ENCODE measurements at places on chromosomes 12 and 14.

GRCh38 chr12:104458694-104459367, 2.1 kb downstream of the CHST11 start:
- DNase-seq: no peak

GRCh38 chr14:101254805-101255764, 306.2 kb upstream of the DIO3 start:
- no peak for DNase-seq

GRCh38 chr12:93027041-93027440, 97.9 kb upstream of the EEA1 start:
- DNase-seq: no peak

- DNase-seq: no peak
Measured at GRCh38 chr12:70664465-70664881, 27.2 kb upstream of the PTPRB start.

DNA sequence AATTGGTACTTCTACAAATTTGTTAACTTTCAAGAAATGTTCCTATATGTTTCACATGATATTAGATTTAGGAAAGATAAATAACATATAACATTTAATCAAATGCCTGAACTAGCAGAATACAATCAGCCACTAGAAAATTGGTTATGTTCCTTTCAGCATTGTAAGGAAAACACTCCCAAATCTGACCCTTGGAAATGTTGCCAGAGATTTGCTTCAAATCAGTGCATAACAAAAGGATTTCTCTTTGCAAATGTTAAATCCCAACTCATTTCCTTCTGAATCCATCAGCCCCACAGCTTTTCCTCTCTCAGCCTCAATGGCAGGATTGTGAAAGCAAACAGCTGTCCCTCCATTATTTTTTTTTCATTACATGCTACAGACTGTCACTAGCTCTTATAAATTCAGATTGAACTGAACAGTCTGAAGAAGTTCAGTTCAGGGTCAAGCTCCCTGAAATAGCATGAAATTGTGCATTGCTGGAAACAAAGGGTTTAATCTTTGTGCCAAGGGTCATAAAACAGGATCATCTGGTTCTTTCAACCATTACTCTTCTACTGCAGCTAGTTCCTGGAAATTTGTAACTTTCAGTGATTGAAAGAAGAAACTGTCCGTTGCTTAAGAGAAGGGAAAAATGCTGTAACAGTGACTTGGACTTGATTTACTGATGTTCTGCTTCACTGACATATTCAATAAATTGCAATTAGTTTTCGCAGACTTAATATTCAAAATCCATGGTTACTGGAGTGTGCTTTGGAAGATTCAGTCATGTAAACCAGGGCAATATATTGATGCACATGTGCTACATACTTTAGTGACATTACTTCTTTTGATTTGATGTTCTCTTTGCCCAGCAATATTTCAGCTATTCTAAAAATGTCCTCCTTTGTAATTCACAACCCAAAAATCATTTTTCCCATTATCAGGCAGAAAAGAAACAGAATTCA, 246.4 kb downstream of the RPL10L start:
- DNase-seq: no peak

DNA sequence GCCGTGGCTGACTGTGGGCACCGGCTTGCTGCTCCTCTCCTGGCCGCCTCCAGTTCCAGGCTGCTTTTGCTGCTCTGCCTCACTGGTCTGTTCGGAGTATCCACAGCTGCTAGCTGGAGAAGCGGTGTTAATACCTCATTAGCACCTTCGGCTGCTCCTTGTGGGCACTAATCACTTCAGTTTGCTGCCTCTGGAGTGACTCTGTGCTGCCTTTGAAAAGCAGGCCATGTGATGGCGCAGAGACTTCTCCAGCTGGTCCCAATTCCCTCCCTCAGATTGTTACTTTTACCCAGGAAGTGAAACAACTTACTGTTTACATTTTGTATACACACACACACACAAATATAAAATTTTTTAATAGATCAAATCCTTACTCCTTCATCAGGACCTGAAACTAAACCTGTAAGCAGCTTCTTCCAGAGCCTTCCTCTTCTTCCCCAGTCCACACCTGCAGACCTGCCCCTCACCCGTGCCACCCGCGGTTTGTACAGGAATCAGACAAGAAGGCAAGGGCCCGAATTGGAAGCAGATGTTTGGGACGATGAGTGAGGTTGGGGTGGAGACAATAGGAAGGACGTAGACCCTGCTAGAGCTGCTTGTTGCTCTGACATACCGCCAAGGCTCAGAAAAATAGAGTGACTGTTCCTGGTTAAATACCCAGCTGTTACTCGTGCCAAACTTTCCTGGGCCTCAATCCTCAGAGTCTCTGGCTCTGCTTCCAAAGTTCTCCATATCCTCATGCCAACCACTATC, 41.5 kb upstream of the LTBP2 start:
- no peak for DNase-seq

DNA sequence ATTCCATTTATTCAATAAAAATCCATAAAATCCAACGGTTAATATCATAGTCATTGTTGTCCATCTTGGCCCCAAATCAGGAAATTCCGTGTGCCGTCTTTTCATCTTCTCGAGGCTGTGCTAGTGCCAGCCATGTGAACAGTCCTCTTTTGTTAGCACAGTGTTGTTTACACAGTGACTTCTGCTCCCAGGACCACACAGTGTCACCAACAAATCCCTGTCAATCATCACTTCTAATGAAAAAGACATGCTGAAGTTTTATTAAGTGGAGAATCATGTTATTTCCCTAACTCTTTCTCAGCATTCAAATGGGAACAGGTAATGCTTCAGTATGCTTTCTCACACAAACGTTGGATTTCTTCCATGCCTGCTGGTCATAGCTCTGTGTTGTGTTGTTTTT, 1.9 kb upstream of the SLCO1A2 start:
- DNase-seq: no peak

DNA sequence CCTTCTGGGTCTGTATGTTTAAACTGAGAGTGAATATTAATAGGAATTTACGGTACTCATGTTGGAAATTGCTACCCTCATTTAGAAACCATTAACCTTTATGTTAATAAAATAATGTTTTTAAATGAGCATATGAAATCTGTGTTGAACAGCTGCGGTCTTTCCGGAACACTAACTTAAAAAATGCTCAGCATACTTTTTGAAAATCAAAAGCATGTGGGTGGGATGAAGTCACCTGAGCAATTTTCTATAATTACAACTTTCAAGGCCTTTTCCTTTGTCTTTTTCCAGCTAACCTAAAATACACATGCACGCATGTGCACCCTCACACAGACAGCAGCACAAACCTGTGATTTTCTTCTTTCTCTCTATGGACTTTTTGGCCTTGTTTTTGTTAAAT, 39.8 kb downstream of the BORCS5 start:
- no peak for DNase-seq

DNA sequence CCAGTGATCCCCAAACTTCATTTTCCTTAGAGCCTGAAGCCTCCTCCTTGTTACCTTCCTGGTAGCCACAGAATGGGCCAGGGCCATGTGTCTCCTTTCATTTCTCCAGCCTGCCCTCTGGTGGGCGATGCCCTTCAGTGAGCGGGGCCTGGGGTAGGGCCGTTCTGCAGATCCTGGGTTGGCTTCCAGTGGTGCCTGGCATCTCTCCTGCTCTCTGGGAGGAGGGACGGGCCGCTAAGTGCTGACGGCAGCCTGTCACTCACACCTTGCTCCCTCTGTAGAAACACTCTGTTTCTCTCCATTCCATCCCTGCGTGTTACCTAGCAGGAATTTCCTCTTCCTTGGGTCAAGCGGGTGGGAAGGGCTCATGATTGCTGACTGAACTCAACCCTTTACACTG, 232.1 kb downstream of the CACNA1C start:
- peak; percentile 47 for DNase-seq

GRCh38 chr14:75831455-75831854, 150.3 kb downstream of the TGFB3 start:
- peak; percentile 15 for DNase-seq

GRCh38 chr12:111653596-111653995, 32.2 kb downstream of the BRAP start:
- no peak for DNase-seq

- no peak for DNase-seq
Measured at GRCh38 chr14:96268431-96269358, 12.7 kb downstream of the BDKRB1 start.

DNA sequence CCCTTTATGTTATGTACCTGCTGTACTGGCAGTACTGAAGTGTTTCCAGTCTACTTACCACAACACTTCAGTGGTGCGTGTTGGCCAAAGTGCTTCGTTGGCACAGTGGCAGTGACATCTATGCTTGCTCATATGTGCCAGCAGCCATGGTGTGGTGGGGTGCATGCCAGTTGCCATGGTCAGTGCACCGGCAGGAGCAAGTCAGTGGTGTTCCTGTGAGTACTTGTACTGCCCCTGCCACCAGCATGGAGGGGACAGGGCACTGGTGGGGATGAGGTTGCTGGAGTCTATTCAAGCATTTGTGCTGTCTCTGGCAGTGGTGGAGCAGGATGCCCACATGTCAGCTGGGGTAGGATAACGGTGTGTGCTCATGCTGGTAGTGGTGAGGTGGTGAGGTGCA, 800.0 kb downstream of the TRHDE start:
- no peak for DNase-seq

DNA sequence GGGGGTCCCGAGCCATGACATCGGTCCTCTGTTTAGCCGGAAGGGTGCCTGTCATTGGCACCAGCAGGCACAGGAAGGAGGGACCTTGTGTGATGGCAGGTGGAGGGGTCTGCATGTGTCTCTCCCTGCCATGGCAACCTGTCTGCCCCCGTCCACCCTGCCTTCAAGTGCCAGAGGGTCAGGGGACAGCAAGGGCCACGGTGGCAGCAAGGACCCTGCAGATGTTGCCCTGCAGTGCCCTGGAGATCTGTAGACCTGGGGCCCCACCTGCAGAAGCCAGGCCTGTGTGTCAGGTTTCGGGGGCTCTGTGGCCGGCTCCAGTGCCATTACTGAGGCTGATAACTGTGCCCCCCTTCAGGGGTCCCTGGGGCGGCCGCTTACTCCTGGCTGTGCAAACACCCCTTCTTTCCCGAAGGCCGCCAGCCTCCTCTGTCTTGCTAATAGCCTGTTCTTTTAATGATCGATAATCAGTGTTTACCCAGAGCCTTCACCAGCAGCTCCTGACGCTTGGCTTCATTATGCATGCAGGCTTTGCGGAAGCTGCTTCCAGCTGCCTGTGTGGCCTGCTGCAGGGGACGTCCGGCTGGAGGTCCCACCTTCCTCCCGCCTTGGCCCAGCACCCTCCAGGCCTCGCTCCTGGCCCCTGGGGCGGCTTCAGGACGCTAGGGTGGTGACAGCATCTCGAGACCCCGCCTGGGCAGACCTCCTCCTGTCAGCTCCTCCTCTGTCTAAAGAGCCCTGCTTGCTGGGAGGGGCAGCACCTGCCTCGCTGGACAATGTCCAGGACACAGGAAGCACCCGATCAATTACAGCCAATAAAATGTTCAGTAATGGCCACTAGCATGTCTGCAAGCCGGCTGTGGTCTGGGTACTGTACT, 153.0 kb downstream of the KIF26A start:
- DNase-seq: no peak

DNA sequence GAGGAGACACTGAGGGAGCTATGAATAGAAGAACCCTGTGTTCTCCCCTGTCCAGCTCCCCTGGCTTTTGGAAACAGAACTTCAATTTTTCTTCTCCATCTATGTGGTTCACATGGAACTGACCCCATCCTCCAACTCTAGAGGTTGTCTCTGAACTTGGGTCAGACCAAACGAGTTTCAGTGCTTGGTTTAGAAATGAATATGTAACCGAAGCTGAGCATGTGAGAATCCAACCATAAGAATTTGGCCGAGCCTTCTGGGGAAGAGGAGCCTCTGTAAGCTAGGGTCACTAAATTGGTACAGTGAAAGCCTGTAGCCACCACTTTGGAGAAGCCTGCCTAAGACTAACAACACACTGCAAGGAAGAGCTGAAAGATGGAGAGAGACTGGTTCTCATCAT, 464.4 kb downstream of the ZFP36L1 start:
- DNase-seq: no peak

DNA sequence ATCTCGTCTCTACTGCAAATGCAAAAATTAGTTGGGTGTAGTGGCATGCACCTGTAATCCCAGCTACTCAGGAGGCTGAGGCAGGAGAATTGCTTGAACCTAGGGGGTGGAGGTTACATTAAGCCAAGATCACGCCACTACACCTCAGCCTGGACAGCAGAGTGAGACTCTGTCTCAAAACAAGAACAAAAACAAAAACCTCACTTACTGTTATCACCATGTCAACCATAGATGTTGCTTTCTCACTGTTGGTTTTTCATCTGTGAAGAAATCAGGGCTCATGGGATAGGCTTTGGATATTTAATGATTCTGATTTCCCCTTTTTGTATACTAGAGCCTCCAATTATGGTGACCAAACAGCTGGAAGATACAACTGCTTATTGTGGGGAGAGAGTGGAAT, 49.7 kb upstream of the CHPT1 start:
- no peak for DNase-seq

GRCh38 chr14:36223558-36223957, 47.0 kb upstream of the PTCSC3 start:
- no peak for DNase-seq

- no peak for DNase-seq
Measured at GRCh38 chr14:96565811-96566210, 63.6 kb downstream of the PAPOLA start.

- DNase-seq: no peak
Measured at GRCh38 chr12:91001306-91001705, 3.5 kb downstream of the EPYC start.

GRCh38 chr12:121628536-121628935, 2.2 kb downstream of the ORAI1 start:
- DNase-seq: no peak

DNA sequence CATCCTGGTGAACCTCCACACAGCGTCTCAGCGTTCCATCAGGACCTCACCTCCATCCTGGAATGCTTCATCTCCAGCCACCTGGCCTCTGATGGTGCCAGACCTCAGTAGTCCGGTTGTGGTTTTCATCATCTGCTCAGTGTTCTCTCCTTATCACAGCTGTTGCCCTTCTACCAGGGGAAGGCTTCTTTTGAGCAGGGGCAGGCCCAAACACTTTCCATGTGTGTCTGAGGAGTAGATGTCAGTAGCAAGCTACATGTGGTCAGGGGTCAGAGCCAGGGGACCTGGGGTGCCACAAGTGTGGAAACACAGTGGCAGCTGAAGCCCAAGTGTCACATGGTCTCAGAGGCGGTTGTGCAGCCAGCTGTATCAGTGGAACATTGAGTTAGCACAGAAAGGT, 30.2 kb upstream of the FGD4 start:
- no peak for DNase-seq

GRCh38 chr12:53924521-53925405, 13.9 kb upstream of the HOXC13 start:
- DNase-seq: no peak

DNA sequence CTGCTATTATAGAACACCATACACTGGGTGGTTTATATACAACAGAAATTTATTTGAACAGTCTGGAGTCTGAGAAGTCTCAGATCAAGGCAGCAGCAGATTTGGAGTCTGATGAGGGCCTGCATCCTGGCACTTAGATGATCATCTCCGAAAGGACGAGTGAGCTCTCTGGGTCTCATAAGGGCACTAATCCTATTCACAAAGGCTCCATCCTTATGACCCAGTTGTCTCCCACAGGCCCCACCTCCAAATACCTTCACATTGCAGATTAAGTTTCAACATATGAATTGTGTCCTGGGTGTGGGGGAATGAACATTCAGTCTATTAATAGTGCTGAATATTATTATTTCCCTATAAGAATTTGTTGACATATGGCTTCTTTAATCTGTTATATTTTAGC, 53.6 kb downstream of the FBXO34 start:
- no peak for DNase-seq

All from HL-60 (cell line).